Thoracic aorta (tissue), 2 donors: ENCODE measurements at places on chromosomes 2 and 18.

DNA sequence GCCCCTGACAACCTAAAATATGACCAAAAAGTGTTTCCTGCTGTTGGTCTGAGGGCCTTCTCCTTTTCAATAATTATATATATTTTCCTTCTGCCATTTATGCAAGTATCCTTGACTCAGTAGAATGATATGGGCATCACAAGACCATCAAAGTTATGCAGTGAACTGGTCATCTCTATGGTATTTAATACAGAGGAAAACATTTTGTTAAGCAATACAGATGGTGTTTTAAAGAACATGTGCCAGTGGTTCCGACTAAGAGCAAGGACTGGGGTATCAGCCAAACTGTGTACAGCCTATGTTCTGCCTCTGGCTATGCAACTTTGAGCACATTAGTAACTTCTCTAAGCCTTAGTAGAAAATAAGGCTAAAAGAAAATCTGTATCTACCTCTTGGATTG, 179.0 kb downstream of the TRABD2A start:
- DNase-seq = no peak

DNA sequence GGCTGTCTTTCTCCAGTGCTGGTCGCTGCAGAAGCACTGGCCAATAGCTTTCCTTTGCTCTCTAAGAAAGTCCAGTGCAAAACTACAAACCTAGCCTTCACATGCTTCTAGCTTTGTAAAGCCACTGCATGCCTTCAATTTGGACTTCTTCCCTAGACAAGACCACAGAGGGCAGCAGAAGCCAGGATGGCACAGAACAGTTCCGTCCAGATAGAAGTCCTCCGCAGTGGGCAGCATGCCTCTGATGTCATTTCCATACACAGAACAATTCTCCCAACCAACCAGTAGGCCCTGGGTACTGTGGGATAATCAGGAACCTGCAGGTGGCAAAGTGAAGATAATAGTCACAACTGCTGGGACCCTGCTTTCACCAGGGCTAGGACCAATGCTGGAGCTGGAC, 3.3 kb downstream of the ST6GAL2 start:
- DNase-seq = no peak

DNA sequence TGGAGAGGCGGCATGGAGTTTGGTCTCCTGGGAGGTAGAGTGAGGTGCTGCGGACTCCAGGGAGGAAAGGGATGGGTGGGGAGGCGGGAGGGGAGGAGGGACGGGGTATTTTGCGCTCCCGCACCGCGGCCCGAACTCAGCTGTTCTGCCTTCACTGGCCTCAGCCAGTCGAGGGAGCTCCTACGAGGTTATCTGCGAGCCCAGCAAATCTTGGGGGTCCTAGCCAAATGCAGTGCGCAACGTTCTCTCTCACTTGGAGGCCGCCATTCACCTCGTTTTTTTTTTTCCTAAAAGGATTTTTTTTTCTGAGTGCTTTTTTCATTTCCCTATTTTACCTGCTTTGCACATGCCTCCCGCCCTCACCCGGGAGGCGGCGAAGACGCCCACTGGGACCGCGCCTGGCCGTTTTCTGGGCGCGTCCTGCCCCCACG, 877 bp upstream of the BCL2L11 start:
- no peak for DNase-seq

DNA sequence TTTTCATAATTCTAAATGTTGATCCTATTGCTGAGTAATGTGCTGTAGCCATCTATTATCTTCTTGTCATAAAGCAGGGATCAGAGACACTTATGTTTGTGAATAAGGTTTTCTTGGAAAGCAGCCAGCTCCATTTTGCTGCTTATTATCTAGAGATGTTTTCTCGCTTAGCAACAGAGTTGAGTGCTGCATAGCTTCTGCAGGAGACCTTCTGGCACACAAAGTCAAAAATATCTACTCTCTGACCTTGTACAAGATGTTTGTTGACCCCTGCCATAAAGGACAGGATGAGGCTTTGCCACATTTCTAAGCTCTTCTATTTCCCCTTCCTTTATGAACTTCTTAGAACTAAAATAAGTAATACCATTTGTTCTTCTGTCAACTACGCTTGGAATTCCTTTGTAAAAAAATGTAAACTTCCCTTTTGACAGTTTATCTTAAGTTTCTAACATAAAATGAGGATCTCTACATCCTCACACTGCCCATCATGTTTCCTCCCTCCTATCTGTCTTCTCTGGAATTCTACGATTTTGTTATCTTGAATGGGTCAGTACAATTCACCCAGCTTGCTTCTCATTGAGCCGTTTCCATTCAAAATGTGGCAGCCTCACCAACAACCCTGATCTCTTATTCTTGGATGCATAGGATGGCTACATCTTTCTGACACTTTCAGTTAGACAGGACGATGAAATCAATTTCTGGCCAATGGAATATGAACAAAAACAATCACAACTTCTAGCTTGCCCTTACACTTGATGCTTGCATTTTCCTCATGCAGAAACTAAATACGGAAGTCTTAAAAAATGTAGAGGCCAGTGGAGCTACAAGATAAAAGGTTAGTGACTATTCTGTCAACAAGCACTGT, 1377.0 kb downstream of the SUCLG1 start:
- no peak for DNase-seq

DNA sequence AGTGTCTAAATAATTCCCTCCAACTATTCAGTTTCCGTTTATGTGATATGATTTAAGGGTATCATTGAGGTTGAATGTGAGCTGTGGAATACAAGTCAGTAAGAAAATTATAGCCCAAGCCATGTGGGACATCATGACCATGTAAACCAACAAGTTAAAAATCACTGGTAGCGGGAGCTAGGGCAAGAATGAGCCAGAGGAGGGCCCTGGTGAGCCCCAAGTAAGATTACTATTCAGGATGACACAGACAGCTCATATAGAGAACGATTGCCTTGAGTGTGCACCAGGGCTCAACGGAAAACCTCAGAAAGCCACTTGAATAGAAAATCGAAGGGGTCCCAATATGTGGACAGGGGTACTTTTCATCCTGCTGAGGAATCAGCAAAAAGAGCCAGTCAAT, 87.8 kb upstream of the RBMS1 start:
- no peak for DNase-seq

GRCh38 chr2:42114091-42114490, 55.1 kb upstream of the EML4 start:
- DNase-seq = no peak

GRCh38 chr2:16058256-16058655, 117.9 kb downstream of the MYCN start:
- DNase-seq = no peak
